Adrenal gland (tissue), 19 donors: ENCODE measurements at places on chromosomes 1 and 21.

DNA sequence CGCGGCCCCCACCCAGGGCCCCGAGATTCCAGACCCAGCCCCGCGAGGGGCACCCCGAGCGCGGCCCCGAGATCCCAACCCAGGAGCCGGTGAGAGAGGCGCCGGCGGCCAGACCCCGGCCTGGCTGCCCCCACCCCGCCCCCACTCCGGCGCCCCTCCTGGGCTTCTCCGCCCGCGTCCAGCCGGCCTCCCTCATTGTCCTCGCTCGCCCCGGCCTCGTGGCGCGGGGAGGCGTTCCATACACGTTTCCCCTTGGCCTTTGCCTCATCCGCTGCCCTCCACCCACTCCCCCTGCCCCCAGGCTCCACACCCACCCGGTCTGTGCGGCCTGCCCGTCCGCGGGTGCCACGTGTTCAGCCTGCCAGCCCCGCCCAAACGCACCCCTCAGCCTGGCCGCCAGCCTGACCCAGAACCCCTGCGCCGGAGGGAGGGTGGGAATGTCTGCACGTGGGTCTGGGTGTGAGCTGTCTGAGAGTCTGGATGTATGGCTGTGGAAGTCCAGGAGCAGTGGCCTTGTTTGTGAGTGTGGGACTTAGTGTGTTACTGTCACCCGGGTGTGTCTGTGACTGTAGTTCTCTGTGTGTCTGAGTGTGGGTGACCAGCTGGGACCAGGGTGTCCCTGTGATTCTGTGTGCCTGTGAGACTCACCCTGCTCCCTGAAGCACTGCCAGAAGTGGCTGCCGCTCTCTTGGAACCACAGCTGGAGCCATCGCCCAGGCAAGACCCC is 681 bp downstream of the B4GALT2 start:
- H3K27ac ChIP-seq: no peak overlapping the region
- no peaks in the 10 kb centered on the region for H3K27me3 ChIP-seq
- peaks cover 40% of the 10 kb centered on the region for H3K4me1 ChIP-seq
- DNase-seq: peak; percentile 49

DNA sequence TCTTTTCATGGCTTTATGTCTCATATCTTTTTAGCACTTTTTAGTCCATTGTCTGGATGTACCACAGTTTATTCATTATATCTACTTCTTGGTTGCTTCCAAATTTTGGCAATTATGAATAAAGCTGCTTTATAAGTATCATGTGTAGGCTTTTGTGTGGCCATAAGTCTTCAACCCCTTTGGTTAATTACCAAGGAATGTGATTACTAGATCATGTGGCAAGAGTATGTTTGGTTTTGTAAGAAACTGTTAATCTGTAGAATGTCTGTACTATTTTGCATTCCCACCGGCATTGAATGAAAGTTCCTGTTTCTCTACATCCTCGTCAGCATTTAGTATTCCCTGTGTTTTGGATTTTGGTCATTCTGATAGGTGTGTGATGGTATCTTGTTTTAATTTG is 31.5 kb downstream of the ZBTB40 start:
- no peak for DNase-seq
- peaks cover 6% of the 10 kb centered on the region for H3K4me1 ChIP-seq
- H3K4me3 ChIP-seq: no peak overlapping the region
- H3K27me3 ChIP-seq: no peaks in the 10 kb centered on the region
- no peak overlapping the region for H3K27ac ChIP-seq

GRCh38 chr1:223429821-223430220 is 36.6 kb downstream of the CCDC185 start:
- no peaks in the 10 kb centered on the region for H3K27me3 ChIP-seq
- DNase-seq: no peak
- peaks cover 13% of the 10 kb centered on the region for H3K4me1 ChIP-seq
- H3K4me3 ChIP-seq: no peak overlapping the region
- H3K27ac ChIP-seq: no peak overlapping the region
- H3K36me3 ChIP-seq: no peaks in the 10 kb centered on the region

DNA sequence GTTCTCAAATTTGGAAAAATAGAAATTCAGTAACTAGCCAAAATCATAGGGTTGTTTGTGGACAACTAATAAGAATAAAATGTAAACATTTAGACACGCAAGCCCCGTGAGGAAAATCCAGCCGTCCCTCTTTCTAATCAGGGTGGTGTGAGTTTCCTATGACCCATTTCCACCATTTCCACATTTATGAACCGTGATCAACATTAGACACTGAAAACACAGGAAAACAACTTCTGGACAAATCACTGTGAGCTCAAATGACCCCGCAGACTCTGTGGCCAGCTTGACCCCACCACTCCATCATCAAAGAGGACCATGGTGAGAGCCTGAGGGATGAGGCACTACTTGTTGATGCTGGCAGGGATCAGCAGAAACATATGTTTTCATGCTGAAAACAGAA is 101.0 kb downstream of the SIM2 start:
- no peaks in the 10 kb centered on the region for H3K27me3 ChIP-seq
- no peaks in the 10 kb centered on the region for H3K4me1 ChIP-seq
- H3K4me3 ChIP-seq: no peak overlapping the region
- no peak for DNase-seq
- no peak overlapping the region for H3K27ac ChIP-seq

GRCh38 chr1:227317523-227318015 is 723 bp downstream of the CDC42BPA start:
- DNase-seq: peak; percentile 49
- H3K36me3 ChIP-seq: no peaks in the 10 kb centered on the region
- no peaks in the 10 kb centered on the region for H3K27me3 ChIP-seq
- peak overlapping the region; percentile 95 for H3K4me3 ChIP-seq
